ENCODE measurements at places on chromosomes 16 and 17.

DNA sequence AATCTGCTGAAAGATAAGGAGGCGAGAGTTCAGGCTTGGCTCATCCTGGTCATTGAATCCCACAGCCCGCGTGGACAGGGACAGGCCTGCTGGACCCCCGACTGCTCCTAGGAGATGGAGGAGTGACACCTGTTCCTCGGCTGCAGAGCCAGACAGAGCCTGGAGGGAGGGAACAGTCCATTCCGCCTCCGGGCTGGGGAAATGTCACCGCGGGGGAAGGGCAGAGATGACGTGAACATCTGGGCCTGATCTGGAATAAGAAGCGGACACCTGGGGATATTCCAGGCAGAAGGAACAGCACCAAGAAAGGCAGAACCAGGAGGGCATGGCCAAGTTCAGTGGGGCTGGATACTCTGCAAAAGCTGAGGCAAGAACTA is 1.5 kb downstream of the ZNF747 start:
- DNase-seq = no peak

DNA sequence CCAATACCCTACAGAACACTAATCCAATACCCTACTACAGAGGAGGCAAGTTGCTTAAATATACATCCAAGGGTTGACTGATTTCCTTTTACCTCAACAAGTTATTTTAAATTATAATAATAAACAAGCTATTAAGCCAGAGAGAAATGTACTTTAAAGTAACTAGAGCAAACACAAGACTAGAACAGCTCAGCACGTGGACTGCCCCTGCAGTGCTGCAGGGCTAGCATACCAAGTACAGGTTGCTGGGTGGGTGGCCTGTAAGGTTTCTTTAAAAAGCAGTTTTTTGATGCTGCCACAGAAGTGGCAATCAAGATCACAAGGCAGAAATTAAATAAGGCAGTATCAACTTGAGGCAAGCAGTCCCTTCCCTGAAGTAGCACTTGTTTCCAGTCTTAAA is 63.5 kb downstream of the PARN start:
- DNase-seq = no peak

- DNase-seq = no peak
Measured at GRCh38 chr17:41992576-41992975, 24.7 kb downstream of the DNAJC7 start.

- no peak for DNase-seq
Measured at GRCh38 chr17:10618202-10618635, 38.9 kb downstream of the MYH3 start.

DNA sequence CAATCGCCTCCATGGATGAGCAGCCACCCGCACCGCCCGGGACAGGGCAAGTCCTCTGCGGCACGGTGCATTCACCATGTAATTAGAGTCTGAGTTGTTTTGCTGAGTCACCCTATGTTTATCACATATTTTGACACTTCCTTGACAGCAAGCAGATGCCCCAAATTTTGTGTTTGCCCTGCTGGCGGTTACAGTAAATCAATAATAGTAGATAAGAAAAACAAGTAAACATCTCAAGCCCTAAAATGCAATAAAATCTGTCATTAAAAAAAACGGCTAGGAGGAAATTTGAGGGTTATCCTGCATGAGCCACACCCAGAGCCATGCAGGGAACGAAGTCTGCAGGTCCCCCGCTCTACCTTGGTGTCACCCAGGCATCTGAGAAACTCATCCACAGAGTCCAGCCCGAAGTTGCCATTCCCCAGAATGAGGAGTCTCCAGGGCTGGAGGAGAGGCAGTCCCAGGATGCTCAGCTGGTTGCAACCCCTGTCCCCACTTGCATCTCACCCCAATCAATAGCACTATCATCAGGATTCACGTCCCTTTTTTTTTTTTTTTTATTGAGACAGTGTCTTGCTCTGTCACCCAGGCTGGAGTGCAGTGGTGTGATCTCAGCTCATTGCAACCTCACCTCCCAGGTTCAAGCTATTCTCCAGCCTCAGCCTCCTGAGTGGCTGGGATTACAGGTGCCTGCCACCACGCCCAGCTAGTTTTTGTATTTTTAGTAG is 16.5 kb upstream of the ST6GALNAC1 start:
- no peak for DNase-seq

GRCh38 chr16:1197237-1197866 is 27.7 kb downstream of the TPSG1 start:
- peak; percentile 22 for DNase-seq

GRCh38 chr16:54591816-54592246 is 305.2 kb upstream of the IRX3 start:
- no peak for DNase-seq

DNA sequence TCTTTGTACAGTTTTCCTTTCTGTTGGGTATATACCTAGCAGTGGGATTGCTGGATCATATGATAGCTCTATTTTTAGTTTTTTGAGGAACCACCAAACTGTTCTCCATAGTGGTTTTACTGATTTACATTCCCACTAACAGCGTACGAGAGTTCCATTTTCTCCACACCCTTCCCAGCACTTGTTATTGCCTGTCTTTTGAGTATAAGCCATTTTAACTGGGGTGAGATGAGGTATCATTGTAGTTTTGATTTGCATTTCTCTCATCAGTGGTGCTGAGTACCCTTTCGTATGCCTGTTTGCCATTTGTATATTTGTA is 887 bp upstream of the EVI2B start:
- DNase-seq = no peak

- no peak for DNase-seq
Measured at GRCh38 chr16:86823888-86824671, 245.7 kb downstream of the FOXL1 start.

GRCh38 chr16:1300664-1301476 is 8.6 kb upstream of the UBE2I start:
- no peak for DNase-seq

DNA sequence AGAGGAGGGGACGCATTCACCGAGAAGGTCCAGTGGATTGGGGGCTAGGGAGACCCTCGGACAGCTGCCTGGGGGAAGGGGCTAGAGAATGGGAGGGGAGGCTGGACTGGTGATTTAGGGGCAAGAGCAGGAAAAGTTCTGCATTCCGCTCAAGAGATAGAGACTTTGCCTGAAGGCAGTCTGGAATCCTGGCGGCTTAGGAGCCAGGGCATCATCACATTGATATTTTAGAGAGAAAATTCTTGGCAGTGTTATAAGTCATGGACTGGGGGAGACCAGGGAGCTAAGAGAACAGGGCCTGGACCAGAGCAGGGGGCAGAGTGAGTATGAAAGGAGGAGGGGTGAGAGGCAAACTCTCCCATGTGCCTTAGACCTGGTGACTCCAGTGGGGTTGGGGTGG is 35.8 kb downstream of the MSI2 start:
- no peak for DNase-seq

- no peak for DNase-seq
Measured at GRCh38 chr17:3722716-3723115, 987 bp upstream of the HASPIN start.

DNA sequence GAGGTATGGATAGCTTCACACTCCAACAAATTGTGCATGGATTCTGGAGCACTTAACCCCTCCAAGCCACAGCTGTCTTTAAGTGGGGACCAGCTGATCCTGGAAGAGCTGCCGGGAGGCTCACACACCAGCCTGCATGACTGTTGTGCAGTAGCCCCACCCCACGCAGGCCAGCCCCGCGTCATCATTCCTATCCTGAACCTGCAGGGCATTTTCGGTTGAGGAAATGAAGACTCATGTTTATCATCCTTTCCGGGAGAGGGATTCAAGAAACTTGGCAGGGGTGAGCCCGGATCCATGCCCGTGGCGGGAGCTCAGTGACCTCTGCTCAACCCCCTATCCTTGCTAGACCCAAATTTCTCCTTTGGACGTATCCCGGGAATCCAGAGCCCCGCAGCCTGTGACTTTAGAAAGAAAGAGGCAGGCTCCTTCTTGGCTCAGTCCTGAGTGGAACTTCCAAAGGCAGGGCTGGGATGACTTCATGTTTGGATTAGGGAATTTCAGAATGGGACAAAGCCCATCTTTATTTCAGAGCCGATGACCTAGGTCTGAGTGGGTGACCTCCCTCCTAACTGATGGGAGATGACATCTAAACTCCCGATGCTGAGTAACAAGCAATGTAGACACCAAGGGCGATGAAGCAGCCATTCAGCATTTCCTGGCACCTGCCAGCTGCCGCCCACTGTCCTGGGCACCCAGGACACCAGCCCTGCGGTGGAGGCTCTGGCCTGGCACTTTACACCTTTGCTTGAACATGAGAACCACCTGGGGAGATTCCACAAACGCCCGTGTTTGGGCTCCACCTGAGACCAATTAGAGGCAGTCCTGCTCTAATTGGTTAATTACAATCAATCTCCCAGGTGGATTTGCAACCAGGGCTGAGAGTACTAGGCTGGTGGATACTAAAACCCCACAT is 43.3 kb upstream of the CMIP start:
- no peak for DNase-seq

DNA sequence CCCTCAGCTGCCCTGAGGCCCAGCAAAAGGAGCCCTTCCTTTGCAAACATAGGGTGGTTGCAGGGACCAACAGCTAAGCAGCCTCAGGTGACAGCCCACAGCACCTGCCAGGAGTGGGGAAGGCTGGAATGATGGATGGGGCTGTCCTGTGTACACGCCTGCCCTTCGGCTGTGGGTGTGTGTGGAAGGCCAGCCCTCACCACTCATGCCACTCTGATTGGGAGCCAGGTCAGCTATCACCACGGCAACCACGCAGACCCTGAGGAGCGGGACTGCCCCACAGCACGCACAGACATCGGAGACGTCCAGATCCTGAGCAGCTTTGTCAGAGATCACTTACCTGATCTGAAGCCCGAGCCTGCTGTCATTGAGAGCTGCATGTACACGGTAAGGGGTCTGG is 11.9 kb downstream of the PIPOX start:
- DNase-seq = no peak

DNA sequence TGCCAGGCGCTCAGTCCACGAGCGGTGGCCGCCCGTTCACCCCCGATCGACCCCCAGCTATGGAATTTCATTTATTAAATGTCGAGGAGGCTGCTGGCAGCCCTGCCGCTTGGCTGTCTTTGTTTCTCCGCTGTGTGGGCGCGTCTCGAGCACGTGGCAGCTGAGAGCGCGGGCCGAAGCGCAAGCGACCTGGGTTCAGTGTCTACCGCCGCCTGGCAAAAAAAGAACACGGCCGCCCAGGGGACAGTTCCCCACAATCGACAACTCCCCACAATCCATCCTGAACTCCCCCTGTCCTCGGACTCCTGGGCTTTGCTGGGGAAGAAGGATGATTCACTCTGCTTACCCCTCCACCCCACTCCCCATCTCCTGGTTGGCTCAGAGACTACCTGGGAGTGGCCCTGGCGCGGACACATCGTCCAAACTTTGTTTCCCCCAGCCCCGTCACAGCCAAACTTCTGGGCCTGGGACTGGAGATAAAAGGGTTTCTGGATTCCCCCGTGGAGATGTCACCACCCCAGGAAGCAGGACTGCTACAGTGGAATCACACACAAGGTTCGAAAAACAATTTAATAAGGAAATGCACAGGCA is 1.7 kb upstream of the ANKRD13B start:
- no peak for DNase-seq

- DNase-seq = no peak
Measured at GRCh38 chr16:17658881-17659280, 188.1 kb upstream of the XYLT1 start.

DNA sequence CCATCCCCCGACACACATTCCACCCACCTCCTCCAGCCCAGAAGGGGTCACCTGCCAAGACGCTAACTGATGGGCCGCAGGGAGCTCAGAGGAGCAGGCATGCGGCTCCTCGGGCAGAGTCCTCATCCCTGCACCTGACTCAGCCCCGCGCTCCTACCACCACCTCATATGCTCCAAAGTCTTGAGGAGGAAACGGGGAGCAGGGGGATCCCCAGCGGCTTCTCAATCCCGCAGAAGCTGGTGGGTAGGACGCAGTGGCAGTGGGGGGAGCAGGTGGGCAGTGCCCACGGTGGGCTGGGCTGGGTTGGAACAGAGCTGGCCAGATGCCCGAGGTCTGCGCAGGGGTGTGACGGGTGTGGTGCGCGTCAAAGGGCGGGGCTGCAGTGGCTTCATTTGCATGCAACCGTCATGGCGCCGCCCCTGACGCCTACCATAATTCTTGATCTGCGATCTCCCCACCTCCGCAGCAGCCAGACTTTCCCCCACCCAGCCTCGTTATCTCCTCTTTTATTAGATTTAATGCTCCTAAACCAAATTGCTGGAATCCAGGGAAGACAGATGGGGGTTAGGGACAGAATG is 39.0 kb upstream of the EMP2 start:
- DNase-seq = no peak

DNA sequence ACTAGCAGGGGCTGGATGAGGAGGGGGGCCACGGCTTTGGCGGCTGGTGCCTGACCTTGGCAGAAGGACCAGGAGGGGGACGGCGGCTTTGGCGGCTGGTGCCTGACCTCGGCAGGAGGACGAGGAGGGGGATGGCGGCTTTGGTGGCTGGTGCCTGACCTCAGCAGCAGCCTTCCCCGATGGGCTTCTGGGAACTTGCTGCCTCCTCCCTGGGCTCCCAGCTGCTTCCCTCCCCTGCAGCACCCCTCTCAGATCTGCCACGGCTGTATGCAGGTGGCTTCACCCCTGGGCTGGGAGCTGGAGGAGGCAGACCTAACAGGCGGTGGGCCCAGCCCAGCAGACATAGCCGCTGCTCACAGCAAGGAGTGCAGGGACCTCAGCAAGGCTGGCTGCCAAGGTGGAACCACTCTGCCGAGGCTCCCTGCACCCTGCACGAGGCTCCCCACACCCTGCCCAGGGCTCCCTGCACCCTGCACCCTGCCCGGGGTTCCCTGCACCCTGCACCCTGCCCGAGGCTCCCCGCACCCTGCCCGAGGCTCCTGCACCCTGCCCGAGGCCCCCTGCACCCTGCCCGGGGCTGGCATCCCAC is 38.4 kb upstream of the CBFA2T3 start:
- no peak for DNase-seq

DNA sequence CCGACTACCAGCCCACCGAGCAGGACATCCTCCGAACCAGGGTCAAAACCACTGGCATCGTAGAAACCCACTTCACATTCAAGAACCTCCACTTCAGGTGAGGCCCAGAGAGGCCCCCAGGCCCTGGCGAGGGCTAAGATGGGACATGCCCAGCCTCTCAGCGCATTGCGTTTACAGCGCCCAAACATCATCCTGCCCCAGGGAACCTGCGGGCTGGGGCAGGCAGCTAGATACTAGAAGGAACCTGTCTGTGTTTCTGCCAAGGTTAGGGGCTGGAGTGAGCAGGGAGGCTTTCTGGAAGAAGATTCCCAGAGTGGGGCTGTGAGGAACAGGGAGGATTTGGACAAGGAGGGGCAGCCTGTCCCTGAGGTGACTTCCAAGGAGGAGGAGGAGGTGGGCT is 90.6 kb downstream of the AMFR start:
- DNase-seq = no peak

- DNase-seq = no peak
Measured at GRCh38 chr17:82548681-82549303, 29.3 kb downstream of the FOXK2 start.

GRCh38 chr16:5463820-5464219 is 366.2 kb upstream of the EEF2KMT start:
- DNase-seq = no peak
